KBM-7 (cell line): ENCODE measurements at places on chromosomes 5 and 9.

- DNase-seq, result no peak
Measured at GRCh38 chr9:127846443-127847177, 7.8 kb downstream of the ENG start.

- DNase-seq, result no peak
Measured at GRCh38 chr9:91212596-91213243, 149.0 kb downstream of the AUH start.

- DNase-seq, result no peak
Measured at GRCh38 chr5:82255844-82256243, 22.3 kb downstream of the RPS23 start.

DNA sequence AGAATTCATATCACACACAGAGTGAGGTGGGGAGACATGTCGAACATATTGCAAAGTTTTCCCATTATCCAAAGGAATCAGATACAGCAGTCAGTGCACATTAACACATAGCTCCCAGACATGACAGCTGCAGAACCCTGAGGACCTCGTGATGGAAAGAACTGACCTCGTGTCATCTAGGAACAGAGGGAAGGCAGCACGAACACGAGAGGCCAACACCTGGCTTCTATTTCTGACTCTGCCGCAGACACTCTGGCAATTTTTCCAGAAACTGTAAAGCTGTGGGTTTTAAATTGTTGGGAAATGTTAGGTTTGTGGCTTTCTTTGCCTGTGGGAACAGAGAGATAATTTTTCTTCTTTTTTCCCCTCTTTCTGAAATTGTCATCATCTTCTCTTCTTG, 315.0 kb upstream of the PIK3R1 start:
- no peak for DNase-seq

- peak; percentile 94 for DNase-seq
Measured at GRCh38 chr5:146751781-146752401, 126.7 kb downstream of the PPP2R2B start.

GRCh38 chr9:110555551-110556331, 23.8 kb downstream of the SVEP1 start:
- DNase-seq, result no peak

DNA sequence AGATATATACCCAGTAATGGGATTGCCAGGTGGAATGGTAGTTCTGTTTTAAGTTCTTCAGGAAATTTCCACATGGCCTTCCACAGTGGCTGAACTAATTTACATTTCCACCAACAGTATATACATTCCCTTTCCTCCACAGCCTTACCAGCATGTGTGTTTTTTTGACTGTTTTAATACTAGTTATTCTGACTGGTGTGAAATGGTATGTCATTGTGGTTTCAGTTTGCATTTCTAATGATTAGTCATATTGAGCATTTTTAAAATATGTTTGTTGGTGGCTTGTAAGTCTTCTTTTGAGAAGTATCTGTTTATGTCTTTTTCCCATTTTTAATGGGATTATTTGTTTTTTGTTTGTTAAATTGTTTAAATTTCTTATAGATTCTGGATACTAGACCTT, 208.9 kb downstream of the CFAP90 start:
- DNase-seq, result no peak

GRCh38 chr5:72347801-72348308, 27.7 kb downstream of the PTCD2 start:
- DNase-seq, result no peak

DNA sequence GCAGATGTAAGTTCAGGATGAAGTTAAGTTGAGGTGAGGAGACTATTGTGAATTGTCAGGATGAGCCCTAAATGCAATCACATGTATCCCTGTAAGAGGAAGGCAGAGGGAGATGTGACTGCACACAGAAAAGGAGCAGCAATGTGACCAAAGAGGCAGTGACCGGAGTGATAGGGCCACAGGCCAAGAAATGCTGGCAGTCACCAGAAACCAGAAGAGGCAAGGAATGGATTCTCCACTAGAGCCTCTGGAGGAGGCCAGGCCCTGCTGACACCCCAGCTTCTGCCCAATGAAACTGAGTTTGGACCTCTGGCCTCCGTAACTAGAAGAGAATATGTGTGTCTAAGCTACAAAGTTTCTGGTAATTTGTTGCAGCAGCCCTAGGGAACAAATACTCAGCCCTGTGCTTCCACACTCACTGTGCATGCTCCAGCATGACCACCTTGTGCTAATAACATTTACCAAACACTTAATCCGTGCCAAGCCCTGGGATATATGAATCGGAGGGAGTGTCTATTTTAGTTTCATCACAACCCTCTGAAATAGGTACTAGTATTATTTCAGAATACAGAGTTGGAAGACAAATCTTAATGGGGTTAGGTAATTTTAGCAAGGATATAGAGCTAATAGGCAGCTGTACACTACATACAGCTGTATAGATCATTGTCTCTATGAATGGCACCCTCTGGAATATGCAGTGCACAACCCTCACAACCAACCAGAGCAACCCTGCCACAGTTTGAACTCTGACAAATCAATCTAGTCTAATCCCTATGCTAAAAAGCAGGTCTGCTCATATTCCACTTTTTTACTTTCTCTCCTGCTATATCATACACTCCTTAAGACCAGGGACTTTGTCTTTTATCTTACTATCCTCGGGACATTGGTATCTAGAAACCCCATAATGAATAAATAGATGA, 7.8 kb upstream of the GPX8 start:
- DNase-seq, result no peak

- DNase-seq, result no peak
Measured at GRCh38 chr5:38167562-38167996, 90.8 kb upstream of the EGFLAM start.

GRCh38 chr9:92432350-92432749, 8.1 kb upstream of the OMD start:
- no peak for DNase-seq

DNA sequence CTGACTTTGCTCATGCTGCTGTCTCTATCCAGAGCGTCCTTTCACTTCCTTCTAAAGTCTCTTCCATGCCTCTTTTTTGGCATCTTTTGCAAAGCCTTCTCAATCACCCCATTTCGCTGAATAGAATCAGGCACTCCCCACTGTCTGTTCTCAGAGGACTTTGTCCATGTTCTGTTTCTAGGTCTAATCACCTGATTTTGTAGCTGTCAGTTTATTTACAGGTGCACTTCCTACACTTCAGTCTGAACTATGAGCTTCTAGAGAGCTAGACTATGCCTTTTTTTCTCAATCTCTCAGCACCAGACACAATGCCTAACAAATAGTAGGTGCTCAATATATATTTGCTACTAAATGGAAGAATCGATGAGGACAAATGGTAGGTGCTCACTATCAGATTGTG, 29.9 kb downstream of the TLR4 start:
- DNase-seq, result no peak

GRCh38 chr5:177189416-177189815, 55.8 kb downstream of the NSD1 start:
- DNase-seq, result no peak

GRCh38 chr5:150021491-150022157, 21.1 kb downstream of the HMGXB3 start:
- no peak for DNase-seq

GRCh38 chr9:72857624-72857996, 95.2 kb downstream of the ALDH1A1 start:
- DNase-seq, result no peak

- no peak for DNase-seq
Measured at GRCh38 chr9:117135501-117136098, 279.3 kb downstream of the ASTN2 start.

GRCh38 chr5:101515721-101516120, 612.6 kb upstream of the ST8SIA4 start:
- DNase-seq, result no peak

- DNase-seq, result no peak
Measured at GRCh38 chr5:8350644-8351339, 481.8 kb downstream of the MTRR start.

DNA sequence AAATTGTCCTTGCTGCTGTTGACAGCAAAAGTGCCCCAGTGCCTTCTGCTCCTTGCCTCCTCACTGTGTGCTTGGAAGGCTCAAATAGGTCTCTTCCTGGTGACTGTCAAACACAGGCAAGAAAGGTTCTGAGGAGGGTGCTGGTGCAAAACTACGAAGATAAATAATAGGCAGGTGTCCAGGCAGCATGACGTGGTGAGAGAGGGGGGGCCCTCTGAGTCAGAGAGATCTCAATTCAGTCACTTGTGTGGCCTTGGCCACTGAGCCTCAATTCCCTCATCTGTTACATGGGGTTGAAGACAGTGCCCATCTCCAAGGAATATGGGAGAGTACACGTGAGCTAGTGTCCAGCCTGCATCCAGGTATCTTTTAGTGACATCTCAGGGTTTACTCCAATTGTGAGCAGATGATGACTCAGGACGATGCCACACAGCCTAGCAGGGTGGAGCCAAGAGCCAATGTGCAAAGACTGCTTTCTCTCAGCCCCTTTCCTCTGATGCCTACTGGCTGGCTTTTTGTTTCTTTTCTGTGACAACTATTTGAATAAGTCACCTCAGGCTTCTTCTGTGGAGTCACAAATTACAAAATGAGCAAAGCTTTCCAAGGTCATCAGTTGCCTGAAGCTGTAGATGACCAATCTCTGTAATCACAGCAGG, 29.7 kb upstream of the SMIM32 start:
- no peak for DNase-seq

GRCh38 chr5:153831973-153832372, 206.7 kb downstream of the FAM114A2 start:
- DNase-seq, result peak; percentile 33

GRCh38 chr9:37337301-37337890, 85.1 kb upstream of the GRHPR start:
- DNase-seq, result no peak

- DNase-seq, result no peak
Measured at GRCh38 chr9:137064027-137064879, 6.1 kb downstream of the SAPCD2 start.

- no peak for DNase-seq
Measured at GRCh38 chr5:137190441-137190840, 308.7 kb downstream of the SPOCK1 start.

- no peak for DNase-seq
Measured at GRCh38 chr5:57987552-57987951, 472.3 kb downstream of the PLK2 start.

- no peak for DNase-seq
Measured at GRCh38 chr5:123206618-123207017, 117.6 kb downstream of the PRDM6 start.

DNA sequence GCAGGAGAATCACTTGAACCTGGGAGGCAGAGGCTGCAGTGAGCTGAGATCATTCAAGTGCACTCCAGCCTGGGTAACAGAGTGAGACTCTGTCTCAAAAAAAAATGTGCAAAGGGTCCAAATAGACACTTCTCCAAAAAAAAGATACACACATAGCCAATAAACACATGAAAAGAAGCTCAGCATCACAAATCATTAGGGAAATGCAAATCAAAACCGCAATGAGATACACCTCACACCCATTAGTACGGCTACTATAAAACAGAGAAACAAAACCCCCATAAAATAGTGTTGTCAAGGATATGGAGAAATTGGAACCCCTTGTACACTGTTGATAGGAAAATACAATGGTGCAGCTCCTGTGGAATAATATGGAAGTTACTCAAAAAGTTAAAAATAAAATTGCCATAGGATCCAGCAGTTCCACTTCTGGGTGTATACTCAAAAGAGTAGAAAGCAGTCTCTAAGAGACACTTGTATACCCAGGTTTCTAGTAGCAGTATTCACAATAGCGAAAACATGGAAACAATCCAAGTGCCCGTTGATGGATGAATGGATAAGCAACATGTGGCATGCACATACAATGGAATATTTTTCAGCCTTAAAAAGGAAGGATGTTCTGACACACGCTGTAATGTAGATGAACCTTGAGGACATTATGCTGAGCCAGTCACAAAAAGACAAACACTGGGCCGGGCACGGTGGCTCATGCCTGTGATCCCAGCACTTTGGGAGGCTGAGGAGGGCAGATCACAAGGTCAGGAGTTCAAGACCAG, 57.2 kb upstream of the PPARGC1B start:
- DNase-seq, result no peak

- DNase-seq, result no peak
Measured at GRCh38 chr9:70495514-70495913, 81.1 kb upstream of the KLF9 start.

DNA sequence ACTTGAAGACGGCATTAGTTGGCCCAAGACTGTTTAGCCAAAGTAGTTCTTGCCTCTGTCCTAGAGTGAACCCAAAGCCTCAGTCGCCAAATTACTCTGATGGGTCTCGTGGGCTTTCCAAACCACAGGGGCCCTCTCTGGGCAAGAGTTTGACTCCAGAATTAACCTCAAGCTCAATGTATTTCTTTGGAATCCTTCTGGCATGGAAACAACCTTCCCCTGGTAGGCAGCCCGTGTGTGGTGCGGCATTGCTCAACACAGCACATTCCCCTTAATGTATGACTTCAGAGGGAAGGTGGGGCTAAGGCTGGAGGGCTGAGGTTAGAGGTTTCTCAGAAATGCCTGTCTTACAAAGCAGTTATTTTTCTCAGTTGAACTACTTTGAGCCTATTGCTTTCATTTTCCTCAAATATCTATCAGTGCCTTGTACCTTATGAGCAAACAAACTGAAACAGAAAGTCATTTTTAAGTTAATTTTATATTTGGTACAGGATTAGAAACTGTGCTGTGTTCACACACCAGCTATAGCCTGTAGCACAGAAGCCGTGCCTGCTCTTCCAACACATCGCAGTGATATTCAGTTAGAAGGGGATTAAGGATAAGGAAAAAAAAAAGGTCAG, 123.9 kb upstream of the HAPLN1 start:
- peak; percentile 51 for DNase-seq

DNA sequence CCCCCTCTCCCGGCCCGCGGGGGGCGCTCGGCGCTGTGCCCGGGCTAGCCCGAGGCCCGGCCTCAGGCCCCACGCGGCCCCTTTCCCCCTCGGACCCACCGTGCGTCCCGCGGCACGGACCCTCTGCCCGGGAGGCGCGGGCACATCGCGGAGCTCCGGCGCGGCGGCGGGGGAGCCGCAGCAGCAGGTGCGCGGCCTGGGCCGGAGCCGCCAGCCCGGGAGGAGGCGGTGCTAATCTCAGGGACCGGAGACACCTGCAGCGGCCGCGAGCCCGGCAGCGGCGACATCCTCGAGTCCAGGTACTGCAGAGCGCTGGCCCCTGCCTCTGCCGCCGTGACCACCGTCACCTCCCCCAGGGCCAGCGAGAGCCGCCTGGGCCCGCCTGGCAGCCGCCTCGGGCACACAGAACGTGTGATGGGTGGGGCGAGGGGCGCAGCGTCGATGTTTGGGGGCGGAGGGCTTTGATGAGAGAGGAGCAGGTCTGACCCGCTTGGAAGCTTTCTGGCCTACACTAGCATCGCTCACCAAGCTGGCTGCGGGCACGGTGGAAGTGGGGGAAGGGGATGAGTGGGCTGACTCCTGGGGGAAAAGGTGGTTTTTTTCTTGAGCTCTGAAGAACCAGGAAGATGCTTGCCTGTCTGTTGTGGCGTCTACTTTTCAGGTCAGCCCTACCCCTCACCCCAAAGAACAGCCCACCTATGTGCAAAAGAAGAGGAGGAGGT, 524 bp downstream of the CYFIP2 start:
- DNase-seq, result peak; percentile 40

DNA sequence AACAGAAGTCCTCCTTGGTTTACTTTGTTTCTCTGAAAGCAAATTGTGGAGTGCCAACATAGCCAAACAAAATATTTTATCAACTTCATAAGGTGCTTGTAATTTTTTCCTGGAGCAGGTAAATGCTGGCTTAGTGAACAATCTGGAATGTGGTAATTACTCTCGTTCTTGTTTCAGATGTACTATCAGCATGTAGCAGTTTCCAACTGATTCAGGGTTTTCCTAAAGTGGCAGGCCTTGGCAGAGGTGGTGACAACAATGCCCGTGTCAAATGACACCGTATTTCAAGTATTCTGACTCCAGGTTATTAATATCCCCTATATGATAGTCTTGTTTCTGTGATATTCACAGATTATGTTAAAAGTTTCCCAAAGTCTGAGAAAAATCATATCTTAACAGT, 1.2 kb downstream of the C9orf72 start:
- DNase-seq, result no peak
